ENCODE measurements at places on chromosomes 4 and X.

DNA sequence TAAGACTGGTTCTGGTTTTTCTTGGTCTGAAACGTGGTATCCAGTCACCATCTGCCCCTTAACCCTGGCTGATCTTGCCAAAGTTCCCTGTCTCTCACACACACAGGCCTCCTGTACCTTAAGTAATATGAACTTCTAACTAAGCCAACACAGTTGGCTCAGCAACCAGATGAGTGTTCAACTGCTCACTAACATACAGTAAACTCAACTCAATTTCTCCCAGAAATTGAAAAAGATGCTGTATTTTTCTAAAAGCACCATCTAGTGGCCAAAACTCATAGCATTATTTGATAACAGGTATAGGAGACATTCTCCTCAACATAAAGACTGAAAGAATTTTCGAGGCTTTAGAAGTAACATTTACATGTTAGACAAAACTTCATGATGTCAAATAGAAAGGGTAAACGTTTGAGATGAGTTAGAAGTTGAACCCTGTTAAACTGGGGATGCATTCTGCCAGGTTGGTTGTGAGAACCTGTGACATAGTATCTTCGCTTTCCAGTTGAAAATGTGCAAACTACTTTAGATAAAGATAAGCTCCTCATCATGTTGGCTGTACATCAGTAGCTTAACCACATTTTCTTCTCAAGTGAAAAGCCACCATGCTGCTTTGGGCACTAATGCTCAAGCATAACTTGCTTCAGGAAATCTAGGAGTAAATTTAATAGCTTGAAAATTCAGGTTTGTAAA is 31.2 kb downstream of the CCNI start:
- DNase-seq = no peak

- no peak for DNase-seq
Observed at GRCh38 chr4:84733343-84734033, 150.6 kb downstream of the CDS1 start.

DNA sequence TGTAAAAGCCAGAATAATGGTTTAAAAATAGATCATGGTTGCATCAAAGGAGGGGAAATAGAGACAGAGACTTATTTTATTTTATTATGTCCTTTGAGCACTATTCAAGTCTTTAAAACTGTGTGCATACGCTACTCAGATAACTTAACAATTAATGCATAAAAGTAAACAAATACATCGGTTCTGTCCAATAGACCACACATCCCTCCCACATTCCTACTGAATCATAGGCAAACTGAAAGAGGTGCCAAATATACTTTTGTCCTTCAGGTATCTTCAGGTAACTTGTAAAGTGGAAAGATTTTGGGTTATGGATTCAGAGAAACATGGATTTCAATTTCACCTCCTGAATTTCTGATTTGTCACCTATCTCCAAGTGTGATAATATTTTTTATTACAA is 91.3 kb downstream of the SPOCK3 start:
- no peak for DNase-seq

DNA sequence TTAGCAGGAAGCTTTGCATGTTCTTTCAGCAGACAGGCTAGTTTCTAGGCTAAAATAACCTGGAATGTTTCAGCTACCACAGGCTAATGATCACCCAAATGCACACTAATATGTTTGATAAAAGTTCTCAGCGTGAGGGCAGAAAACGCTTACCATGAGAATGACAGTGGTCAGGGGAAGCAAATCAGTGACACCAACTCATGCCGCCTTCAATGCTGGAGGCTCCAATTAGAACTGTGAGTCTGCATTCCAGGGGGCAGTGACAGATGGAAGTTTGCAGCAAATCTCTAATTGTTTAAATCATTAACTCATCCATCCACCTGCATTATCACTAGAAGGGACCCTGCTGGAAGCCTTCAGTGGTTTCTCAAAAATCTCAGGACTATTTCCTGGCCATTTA is 43.2 kb downstream of the ANOS1 start:
- DNase-seq = no peak

DNA sequence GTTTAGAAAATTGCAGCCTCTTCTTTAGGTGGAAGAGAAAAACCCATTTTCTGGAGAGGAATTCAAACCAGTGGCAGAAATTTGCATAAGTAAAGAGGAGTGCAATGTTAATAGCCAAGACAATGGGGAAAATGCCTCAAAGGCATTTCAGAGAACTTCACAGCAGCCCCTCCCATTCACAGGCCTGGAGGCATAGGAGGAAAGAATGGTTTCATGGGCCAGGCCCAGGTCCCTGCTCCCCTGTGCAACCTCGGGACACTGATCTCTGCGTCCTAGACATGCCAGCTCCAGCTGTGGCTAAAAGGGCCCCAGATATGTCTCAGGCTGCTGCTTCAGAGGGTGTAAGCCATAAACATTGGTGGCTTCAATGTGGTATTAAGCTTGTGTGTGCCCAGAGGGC is 161.8 kb upstream of the CENPE start:
- DNase-seq = no peak

- no peak for DNase-seq
Observed at GRCh38 chr4:144547678-144548298, 98.2 kb upstream of the HHIP start.
